ENCODE measurements at places on chromosomes 3 and 15.

GRCh38 chr3:187098923-187099512 is 40.3 kb downstream of the RPL39L start:
- DNase-seq = peak; percentile 30

GRCh38 chr3:32882603-32883025 is 64.8 kb downstream of the TRIM71 start:
- DNase-seq = peak; percentile 80

DNA sequence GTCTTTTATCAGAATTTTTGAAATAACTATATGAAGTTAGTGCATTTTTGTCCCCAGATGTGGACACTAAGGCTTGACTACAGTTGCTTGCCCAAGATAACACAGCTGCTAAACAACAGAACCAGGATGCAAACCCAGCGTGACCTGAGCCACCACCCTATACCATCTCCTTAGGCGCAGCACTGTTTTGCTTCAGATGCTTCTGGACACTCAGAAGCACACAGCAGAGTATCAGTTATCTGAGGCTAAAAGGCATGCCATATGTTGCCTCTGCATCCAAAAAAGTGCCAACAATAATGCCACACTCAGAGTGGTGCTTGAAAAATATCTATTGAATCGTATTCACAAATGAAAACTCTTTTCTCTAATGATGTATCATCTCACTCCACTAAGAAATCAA is 24.5 kb downstream of the KCNMB2 start:
- DNase-seq = no peak

GRCh38 chr3:66991459-66991858 is 6.6 kb upstream of the KBTBD8 start:
- DNase-seq = no peak

DNA sequence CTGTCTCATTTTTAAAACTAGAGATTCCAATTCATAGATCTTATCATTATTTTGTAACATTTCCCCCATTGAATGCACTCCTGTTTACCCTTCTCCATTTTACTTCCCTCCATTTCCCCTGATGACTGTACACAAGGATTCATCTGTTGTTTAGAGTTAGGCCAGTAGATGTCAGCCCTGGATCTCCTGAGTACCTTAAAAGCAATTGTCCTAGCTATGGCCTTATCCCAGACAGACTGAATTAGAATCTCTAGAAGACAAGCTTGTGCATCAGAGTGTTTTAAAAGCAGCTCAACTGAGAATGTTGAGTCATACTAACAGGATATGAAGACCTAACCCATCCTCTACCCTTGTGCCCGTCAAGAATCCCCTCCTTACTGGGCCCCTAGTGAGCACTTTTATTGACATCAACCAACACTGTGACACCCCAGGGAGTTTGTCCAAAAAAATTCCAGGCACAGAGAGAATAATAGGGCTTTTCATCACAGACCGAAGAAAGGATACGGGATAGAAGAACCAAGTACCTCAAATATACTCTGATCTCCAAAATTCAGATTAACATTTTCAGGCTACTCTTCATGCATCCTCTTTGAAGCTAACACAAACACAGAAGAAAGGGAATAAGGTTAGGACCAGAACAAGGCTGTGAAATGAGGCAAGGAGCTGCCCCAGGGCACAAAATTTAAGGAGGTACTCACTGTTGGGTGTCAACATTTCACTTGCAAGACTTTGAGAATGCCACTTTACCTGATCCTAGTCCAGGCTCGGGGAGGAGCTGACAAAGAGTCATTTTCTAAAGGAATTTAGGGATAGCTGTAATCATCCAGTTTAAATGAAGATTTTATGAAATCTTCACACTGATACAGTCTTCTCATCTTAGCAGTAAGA is 17.1 kb downstream of the ZBED2 start:
- DNase-seq = peak; percentile 77

- no peak for DNase-seq
Observed at GRCh38 chr3:55826731-55827496, 339.8 kb upstream of the WNT5A start.

DNA sequence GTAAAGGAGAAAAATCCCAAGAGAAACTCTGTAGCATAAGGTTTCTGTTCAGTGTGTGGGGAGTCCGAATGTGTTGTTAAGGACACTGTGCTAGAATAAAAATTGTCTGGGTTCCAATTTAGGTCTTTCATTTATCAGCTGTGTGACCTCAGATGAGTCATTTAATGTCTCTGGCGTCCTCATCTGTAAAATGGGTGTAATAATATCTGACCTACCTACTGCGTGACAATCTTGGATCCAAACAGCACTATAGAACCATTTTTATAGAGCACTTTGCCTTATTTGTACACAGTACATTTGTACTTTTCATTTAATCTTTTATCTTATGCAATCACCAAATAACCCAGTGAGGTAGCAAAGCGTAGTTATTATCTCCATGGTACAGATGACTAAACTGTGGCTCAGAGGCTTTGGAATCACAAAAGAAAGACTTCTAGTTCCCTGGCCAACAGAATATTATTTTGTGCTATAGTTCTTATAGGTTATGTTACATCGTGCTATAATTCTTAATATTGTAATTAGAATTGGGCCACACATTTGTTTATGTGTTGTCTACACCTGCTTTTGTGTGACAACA is 46.6 kb upstream of the TNIK start:
- DNase-seq = no peak

DNA sequence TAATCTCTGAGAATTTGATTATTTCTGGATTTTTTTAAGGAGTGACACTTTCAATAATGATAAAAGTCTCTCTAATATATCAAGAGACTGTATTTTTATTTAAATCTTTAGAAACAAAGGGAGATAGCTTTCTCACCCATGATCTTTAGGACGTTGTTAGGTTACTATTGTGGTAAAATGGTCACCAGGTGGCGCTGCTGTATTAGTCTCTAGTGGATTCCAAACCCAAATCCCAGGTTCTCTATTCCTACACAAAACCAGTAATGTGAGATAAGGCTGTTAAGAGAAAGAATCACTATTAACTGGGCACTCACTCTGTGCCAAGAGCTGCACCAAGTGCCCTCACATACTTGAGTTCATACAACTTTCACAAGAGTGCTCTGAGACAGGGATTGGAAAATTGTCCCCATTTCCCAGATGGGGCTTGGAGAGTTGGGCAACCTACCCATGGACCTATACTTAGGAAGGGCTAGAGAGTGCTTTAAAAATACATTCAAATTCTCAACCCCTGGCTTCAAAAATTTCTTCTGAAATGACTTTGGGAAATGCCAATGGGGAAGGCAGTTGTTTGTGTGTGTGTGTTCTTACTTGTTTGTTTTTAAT is 593.4 kb upstream of the TGFBR2 start:
- DNase-seq = peak; percentile 48

DNA sequence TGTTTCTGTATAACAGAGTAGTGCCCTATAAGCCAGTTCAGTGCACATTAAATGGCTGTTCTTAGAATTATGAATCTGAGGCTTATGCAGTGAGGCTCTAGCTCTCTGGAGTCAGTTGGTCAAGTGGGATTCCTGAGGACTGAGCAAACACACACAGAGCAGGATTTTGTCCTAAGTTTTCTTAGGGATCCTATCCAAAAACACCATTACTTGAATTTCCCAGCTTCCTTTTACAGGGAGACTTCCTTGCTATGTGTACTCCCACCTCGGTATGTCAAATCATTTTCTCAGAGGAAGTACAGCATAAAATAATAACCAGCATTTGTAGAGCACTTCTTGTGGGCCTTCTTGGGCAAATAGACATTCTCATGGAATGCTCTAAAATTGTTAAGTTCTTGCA is 63.1 kb upstream of the GOLGA6B start:
- DNase-seq = no peak

- DNase-seq = no peak
Observed at GRCh38 chr15:68348606-68349005, 71.1 kb downstream of the FEM1B start.

DNA sequence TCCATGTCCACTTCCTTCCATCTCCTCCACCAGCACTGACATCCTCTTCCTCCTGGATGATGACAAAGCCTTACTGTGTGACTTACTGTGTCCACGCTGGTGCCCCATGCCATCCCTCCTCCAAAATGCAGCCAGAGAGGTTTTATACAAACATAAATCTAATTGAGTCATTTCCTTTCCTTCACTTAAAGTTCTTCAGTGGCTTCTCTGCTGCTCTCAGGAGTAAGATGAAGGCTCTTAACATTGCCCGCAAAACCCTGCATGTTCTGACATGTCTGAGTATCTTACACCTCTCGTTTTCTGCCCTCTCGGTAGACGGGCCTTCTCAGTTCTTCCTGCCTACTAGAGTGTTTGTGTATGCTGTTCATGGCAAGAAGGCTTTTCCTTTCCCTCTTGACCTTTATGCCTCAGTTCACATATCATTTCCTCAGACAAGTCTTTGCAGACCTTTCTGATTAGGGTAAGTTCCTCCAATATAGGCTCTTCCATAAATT is 175.5 kb downstream of the CFAP20DC start:
- peak; percentile 52 for DNase-seq

DNA sequence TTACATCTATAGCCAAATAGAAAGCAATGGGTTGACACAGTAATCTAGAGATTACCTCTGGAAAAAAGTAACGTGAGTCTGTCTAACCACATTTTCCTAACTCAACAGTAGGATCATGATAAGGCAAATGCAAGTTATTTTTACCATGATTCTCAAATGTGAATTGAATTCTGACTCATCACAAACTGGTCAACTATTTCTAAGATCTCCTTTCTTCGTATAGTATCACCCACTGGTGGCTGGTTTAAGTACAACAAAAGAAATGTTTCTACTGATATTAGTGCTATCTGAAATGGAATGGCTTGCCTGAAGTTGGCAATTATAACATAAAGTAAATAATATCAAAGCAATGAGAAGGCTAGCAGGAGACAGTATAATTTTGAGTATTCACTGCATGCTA is 102.2 kb downstream of the ABI3BP start:
- peak; percentile 5 for DNase-seq

DNA sequence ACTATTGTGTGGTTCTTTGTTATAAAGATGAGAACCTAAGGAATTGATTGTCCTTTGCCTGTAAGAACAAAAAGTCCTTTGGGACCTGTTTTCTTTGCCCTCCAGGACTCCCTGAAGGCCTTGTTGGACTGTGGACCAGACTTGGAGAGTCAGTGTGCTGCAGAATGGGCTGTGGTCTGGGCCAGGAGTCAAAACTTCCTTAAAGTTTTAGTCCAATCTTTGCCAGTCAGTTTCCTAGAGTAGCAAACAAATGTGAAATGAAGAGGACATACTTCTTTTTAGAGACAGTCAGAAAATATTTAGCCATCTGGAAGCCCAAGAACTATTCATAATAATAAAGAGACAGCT is 45.4 kb downstream of the PDE8A start:
- DNase-seq = no peak

- no peak for DNase-seq
Observed at GRCh38 chr3:141100531-141101320, 49.6 kb downstream of the SPSB4 start.

GRCh38 chr15:44186705-44187104 is 8.4 kb downstream of the FRMD5 start:
- no peak for DNase-seq

DNA sequence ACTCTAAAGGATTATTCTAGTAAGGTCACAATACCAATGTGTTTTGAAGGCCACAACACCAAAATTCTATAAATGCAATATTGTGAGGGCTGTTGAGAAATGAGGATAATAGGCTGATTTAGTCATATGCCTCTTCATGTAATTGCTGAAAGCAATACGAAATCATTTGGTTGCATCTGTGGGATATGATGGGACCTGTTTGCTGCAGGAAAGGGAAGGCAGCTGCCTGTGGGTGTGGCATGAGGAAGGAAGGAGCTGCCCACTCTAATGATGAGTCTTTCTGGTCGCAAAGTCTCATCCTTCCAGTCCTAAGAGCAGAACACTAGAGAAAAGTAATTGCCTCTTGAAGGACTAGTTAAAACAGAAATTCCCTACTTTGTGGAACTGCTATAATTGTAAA is 245.3 kb upstream of the ZPLD1 start:
- DNase-seq = no peak

Data from activated CD4-positive, alpha-beta T cell treated with anti-CD3 and anti-CD28 coated beads, Interleukin-2, amount 50 U/mL, for 16 hours (primary cell).